ENCODE measurements at places on chromosomes 12 and 14.
A peak's percentile ranks its signal among the peaks of the same experiment; 100 is the strongest.

DNA sequence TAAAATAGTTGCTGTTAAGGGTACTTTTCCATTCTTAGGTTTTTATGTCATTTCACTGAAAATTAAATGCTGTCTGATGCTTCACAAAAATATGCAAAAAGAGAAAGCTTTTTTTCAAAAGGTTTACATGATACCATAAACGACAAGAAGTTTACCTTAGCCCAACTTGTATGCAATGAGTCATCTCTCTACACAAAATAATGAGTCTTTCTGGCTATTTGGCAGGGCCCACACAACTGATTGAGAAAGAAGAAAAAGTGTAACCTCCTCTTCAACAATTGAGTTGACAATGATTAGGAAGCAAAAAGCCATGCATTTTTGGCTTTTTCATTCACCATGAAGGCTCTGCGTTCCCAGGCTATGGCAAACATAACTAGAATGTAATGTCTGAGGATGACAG lies 165.4 kb upstream of the CPNE8 start:
- DNase-seq, result no peak

GRCh38 chr12:121145221-121145620 lies 12.5 kb downstream of the P2RX7 start:
- no peak for DNase-seq

DNA sequence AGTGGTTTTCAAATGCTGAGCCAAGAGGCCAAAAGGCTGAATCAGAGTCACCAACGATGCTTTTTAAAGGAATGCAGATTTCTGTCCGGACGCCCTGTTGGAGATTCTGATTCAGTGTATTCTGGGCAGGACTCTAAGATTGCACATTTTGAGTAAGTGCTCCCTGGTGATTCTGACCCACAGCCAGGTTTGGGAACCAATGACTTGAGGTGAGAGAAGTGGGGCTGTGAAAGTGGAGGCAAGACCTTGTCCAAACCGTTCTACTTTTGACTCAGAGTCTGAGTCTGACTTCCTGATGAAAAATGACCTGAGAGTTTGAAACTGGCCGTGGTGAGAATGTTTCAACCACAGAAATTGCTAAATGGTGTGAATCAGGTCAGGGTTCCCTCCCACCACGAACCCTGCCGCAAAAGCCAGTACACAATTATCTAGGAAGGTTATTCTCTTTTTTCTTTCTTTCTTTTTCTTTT lies 90.2 kb downstream of the NTN4 start:
- DNase-seq, result peak; percentile 95

DNA sequence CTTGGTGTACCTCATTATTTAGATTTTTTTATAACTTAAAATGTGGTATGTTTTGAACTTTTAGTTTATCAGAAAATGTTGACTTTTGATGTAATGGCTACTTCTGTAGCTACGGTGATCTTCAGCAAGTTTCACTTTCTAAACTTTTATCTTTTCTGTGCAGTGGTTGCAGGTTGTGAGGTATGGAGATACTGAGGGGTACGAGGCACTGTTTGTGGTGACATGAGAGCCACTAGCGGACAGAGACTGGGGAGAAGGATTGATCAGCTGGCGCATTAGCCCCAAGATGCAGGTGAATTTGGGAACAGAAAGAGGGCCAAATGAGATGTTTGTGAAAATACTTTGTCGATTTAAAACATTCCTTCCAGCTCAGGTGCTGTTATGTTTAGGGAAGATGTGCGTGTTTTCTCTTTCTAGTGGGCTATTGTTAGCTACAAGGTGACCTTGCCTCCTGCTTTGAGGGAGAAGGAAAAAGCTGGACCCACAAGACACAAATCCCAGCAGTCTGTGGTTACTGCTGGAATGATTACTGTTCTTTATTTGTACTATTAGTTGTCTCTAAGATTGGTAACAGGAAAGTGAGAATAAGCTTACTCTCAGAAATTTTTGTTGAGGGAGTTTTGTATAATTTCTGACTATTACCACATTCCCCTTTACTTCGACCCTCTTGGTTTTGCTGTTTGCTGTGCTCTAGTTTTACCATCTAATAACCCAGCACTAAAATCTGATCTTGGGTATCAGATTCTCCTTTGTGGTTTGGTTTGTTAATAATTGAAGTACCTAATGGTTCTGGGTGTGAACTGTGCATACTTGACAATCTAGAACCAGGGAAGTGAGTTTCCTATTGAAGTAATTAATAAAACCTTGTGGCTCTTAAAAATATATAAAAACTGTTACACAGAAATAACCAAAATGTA lies 61.7 kb downstream of the FBXO34 start:
- DNase-seq, result peak; percentile 43

DNA sequence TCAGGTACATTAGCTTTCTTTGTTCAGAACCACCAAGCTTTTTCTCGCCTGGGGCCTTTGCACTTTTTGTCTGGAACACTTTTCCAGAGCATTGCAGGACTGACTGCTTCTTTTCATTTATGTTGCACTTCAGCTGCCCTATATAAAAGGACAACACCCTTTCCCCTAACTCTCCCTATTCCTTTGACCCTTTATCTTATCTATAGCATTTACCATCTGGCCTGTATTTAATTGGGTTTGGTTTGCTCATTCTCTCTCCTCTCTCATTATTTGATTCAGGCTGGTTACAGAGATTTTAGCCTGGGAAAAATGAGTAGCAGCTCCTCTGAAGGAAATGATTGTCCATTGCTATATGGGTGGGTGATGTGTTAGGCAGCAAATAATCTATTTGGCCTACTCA lies 165.4 kb downstream of the KICS2 start:
- no peak for DNase-seq

DNA sequence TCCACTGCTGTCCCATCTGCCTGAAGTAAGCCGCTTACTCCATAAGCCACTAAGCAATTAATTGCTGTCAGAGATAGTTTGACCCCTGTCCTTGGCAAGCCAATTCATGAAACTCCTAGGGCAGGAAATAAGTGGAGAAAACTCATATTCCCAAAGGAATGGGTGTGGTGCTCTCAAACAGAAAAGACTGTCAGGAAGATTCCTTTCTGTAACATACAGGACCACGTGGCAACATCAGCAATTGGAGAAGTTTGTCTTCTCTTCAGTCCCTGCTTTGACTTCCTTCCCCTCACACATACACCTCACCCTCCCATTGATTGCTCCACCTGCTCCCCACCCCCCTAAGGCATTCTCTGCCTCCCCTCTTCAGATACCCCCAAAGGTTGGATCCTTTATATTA lies 36.2 kb upstream of the MDM1 start:
- no peak for DNase-seq

- DNase-seq, result no peak
Observed at GRCh38 chr12:115037830-115038229, 353.9 kb upstream of the TBX3 start.

- DNase-seq, result no peak
Observed at GRCh38 chr12:115324949-115325593, 641.1 kb upstream of the TBX3 start.
